ENCODE measurements at places on chromosomes 5 and 9. TPM values are rescaled to one million over a fixed set of nuclear protein-coding genes. Genes with fewer than 3 reads are reported as not detected.

DNA sequence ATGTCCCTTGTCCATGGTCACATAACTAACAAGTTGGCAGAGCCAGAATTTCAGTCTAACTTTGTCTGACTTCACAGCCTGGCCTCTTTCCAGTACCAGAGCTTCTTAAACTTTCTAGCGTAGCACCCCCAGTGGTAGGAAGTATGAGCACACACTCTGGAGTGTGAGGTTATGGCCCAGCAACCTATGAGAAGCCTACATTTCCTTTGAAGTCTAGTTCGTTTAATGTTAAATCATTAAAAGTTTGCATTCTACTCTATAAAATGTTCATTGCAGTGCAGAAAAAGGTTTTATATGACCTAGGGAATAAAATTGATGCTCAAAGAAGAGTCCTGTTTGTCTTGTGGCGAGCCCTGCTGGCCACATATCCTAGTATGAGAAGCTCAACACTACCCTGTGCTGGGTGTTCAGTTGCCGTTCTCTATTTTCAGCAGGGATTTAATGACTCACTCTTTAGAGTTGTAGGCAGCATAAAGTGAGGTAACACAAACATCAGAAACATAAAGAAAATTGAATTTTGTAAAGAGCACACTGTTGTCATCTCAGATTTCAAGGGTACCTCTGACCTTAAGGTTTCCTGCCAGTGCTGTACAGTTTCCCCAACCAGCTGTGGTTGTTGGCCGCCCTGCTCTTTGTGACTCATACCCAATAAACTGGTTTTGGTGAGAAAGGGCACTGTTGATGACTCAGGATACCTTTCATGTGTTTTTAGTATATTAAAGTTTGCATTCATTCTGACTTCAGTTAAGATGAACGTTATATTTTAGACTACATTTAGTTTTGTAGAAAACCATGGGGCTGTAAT, 14.3 kb downstream of the MCCC2 start:
- no peak for DNase-seq

GRCh38 chr9:38253200-38253599, 139.3 kb upstream of the ALDH1B1 start:
- DNase-seq = no peak

DNA sequence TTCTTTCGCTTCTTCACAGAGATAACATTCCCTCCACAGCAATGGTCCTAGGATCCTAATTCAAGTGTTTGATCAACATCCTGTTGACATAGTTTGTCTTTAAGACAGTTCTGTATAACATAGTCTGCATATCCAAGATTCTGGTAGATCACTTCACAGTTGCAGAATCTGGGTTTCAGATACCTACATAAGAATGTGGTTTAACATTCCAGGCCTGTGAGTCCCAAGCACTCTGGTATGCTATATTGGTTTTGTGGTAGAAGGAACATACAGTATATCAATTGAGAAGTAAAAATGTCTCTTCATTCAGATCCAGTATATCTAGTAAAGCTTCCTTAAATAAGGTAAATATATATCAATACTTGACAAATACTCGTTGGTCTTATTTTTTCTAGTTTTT, 914.2 kb upstream of the CDH6 start:
- no peak for DNase-seq

DNA sequence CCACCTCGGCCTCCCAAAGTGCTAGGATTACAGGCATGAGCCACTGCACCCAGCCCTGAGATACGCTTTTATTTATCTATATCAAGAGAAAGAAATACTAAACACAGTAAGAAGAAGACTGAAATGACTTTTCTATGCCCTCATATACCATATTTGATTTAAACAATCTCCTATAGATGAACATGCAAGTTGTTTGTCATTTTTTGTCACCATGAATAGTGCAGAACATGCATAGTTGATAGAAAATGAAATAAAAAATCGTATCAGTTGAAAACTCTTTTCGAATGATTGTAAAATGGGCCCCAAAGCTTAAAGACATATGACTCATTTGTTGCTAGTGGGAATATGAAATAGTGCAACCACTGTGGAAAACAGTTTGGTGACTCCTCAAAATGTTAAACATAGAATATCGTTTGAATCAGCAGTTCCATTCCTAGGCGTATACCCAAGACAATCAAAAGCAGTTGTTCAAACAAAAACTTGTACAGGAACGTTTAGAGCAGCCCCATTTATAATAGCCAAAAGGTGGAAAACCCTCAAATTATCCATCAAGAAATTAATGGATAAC, 61.4 kb upstream of the ANKH start:
- no peak for DNase-seq

DNA sequence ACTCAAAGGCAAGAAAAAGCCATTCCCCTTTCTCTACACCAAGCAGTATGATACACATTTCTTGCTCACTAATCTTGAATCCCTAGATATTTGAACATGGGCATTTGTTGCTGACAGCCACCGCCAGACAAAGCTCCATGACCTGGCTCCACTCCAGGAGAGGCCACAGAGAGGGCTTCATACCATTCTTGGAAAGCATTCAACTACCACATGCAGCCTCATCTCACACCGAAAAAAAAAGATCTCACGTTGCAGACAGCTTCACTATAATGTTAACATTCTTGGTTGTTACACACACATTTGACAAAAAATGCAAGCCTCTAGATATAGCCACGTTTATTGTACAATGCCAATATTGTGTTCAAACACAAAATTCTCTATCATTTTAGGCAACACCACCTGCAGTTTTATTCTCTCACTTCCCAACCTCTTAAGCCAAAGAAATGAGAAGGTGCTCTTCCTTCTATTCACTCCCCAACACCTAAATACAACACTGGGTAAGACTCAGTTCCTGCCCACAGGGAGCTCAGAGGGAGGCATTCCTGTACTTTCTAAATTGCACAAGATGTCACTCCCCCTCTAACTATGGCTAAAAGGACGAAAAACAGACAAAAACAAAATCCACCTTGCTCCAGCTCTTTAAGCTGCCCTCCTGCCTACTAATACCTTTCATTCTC, 222.4 kb downstream of the TSSK1B start:
- DNase-seq = no peak

- no peak for DNase-seq
Measured at GRCh38 chr5:68255305-68256120, 40.0 kb downstream of the PIK3R1 start.

Gene FRRS1L
- not detected for total RNA-seq

Gene PAEP
- not detected for total RNA-seq

Gene GOLM1
- total RNA-seq = 0.44 TPM

Gene TMC1
- total RNA-seq = not detected

Gene EPB41L4A
- total RNA-seq = 5.8 TPM
